ENCODE measurements at places on chromosomes 6 and 20. TPM values are rescaled to one million over a fixed set of nuclear protein-coding genes. Genes with fewer than 3 reads are reported as not detected.

Gene POM121L2
- total RNA-seq, result not detected

DNA sequence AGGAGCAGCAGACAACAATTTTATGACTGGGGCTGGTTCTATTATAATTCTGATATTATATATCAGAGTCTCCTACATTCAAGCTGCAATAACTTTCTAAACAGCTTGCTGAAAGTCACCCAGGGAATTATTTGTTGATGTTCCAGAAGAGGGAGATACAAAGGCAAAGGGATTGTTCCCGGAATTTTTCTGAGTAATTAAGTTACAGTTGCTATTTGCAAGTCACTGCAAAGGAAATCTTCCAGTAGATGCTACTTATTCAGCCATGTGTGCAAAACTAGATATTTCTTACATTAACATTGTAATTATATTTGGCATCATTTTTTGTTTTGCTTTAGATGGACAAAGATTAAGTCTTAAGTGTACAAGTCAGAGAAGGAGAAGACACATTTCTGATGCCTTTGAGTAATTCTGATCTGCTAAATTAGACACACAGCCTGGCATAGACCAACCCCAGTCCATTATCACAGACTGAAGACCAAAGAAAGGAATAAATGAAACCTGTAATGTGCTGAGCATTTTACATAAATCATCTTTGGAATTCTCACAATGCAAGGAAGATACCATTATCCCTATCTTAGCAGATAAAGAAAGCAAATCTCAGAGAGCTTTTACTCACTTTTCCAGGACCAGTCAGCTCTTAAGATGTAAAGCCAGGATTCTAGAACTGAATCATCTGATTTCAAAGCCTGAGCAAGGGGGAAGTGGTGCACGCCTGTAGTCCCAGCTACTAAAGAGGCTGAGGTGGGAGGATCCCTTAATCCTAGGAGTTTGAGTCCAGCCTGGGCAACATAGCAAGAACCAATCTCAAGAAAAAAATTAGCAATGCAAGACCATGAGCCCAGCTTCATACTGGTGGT, 62.6 kb upstream of the AKAP12 start:
- no peak for ATAC-seq

GRCh38 chr6:7900621-7901020, 10.0 kb downstream of the TXNDC5 start:
- ATAC-seq, result no peak

DNA sequence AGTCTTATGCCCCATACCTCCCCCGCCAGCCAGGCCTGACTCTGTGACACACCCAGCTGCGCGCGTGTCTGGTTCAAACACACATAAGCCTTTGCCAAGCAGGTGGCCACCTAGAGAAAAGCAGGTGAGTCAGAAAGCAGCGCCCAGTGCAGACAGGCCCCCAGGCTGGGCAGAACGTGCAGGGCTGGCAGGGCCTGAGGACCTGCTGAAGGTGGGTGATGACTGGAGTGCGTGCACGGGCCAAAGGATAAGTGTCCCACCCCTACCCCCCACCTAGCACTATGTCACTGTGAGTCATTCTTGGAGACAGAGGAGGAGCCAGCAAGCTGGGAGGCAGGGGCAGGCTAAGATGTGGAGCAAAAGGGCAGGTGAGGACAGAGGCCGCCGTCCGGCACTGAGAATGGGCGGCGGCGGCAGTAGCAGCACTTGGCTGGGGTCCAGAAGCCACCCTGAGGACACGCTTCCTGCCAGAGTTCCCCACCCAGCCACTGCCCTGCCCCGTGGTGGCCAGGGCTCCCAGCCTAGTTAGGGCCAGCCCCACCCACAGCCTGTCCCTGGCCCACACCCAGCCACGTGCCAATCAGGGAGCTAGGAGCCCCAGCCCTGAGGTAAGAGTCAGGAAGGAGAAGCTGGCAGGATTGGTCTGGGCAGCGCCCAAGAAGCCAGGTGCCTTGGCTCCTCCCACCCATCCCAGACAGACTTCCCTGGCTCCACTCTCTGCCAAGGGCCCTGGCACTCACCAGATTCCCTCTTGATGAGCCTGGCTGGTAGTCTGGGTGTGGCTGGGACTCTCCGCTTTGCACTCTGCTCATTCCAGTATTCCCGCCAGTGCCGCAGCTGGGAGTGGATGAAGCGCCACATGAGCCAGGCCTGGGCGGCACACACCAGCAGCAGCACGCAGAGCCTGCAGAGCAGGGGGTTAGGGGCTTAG, 72.7 kb downstream of the TRAM2 start:
- no peak for ATAC-seq

DNA sequence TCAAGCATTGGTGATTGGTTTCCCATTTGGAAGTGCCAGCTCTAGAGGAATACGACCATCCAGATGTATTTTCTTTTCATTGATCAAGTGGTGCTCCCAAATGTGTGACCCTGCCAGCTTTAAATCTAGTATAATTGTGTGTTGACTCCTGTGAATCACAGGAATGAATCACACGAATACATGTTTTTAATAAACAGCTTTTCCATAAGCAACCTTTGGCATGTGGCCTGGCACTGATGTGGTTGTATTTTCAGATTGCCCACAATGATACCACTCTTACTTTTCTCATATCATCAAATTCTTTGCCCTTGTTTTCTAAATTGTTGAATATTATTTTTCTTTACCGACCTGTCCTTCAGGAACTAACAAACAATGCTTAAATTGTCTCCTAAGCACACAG, 367 bp downstream of the GSTA3 start:
- no peak for ATAC-seq

Gene SLC35F1
- total RNA-seq, result 0.04 TPM

DNA sequence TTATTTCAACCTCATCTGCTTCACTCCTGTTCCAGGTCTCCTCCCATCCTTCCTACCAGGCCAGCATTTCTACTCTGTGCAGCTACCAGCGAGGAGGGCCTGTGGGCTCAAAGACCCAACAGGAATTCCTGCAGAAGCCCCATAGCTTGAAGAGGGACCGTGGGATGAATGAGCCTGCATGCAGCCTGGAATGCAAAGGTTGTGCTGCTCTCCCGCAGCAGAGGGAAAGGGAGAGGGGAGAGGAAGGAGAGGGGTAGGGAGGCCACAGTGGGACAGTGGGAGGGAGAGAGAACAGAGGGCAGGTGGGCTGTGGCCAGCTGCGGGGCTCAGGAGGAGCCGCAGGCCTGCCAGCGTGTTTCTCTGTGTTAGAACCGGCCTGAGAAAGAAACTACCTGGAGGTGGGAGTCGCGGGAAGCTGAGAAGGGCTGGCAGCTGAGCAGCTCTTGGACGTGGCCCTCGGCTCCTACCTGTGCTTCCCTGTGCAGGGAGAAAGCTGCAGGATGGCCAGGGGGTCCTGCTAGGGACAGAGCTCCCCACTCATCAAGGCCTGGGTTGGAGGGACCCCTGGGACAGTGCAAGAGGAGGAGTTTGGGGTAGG, 66.1 kb upstream of the MLN start:
- no peak for ATAC-seq

Gene C20orf144
- 0.26 TPM for total RNA-seq

GRCh38 chr20:51305316-51306052, 237.0 kb downstream of the NFATC2 start:
- ATAC-seq, result no peak

GRCh38 chr6:163962627-163963117, 548.2 kb downstream of the QKI start:
- ATAC-seq, result no peak

- ATAC-seq, result no peak
These were observed 618.6 kb upstream of the FLRT3 start for GRCh38 chr20:14956026-14956425.

- ATAC-seq, result peak; percentile 45
These were observed 1.1 kb upstream of the ID1 start for GRCh38 chr20:31603822-31604566.

GRCh38 chr6:113077794-113078193, 730.7 kb downstream of the RFPL4B start:
- no peak for ATAC-seq

- no peak for ATAC-seq
These were observed 56.6 kb downstream of the BPIFB1 start for GRCh38 chr20:33339515-33340058.

Gene ANKEF1
- total RNA-seq, result 2.4 TPM

GRCh38 chr20:4147319-4147718, 132.0 kb upstream of the RNF24 start:
- no peak for ATAC-seq

Gene PAX1
- total RNA-seq, result not detected

Gene SLC22A1
- total RNA-seq, result 3.3 TPM

DNA sequence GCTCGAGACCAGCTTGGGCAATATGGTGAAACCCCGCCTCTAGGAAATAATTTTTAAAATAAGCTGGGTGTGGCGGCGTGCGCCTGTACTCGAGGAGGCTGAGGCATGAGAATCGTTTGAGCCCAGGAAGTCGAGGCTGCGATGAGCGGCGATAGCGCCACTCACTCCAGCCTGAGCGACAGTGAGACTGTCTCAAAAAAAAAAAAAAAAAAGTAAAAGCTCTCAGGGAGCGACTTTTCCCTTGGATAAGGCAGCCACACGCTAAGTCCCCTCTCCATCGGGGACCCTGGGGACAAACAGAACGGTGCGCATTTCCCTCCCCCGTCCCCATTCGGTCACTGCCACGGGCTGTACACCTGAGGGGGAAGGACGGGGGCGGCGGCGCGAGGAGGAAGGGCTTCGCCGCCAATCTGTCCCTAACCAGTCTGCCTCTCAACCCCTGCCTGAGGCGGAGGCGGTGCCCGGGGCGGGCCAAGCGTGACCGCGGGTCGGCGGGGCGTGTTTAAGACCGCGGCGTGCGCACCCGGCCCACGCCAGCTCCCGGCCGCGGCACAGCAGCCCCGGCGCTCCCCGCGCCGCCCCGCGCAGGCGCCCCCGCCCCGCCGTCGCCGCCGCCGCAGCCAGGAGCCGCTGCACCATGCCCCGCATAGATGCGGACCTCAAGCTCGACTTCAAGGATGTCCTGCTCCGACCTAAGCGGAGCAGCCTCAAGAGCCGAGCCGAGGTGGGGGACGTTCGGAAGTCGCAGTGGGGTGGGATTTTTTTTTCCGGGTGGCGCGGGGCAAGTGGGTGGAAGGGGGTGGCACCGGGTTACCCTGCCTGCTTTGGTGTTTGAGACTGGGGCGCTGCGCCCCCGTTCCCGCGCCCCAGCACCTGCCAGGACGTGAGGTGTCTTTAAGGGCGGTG, at the start of gene GMPR:
Gene GMPR, plus strand, starts transcription at position 531 of the 906 bp plus-strand sequence. Its CDS starts 107 bp downstream, at position 638.
- ATAC-seq, result peak; percentile 96

GRCh38 chr20:61662968-61663331, 402.7 kb downstream of the TAF4 start:
- ATAC-seq, result no peak

Gene PRSS16
- total RNA-seq, result 1.8 TPM

DNA sequence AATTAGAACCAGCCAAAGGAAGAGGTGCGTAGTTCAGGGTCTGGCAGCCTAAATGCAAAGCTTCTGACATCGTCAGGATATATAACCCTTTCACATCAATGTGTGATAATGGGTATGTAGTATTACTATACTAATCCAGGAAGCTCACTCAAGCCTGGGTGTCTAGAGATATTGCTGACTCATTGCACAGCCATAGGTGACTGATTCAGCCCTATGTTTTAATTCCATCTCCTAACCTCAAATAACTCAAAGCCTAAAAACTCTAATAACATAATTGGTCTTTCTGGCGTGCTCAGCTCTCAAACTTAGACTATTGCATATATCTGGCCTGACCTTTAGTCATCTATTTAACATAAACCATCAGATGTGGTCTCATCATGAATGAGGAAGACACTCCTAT, 658.4 kb downstream of the TBC1D32 start:
- no peak for ATAC-seq

DNA sequence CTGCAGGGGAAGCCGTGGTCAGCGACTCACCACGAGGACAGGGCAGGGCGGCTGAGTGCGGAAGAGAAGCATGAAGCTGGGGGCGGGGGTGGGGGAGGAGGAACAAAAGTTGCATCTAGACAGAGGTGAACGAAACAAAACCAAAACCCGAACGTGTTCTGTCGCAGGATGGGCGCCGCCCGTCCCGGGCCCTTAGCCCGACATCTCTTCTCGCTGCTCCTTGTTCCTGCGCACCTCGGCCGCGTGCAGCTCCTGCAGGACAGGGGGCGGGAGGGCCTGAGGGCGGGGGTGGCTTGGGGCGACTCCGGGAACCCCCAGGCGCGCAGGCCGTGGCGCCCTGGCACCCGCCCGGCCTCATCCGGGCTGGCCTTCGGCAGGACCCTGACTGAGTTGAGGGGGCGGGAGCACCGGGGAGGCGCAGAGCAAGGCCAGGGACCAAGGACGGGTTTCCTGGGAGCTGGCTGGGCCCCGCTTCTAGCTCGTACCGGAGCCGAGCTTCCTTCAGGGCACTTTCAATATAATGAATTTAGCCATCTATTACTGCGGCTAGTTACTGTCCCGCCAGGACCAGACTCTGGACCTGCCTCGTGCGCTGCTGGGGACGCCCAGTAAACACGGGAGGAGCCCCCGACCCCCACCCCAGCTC, 12.0 kb downstream of the STMN3 start:
- ATAC-seq, result peak; percentile 38

Gene TMC2
- not detected for total RNA-seq

- no peak for ATAC-seq
These were observed 211.6 kb downstream of the THBS2 start for GRCh38 chr6:169042061-169042460.

- ATAC-seq, result peak; percentile 91
These were observed 33.0 kb downstream of the HNF4A start for GRCh38 chr20:44388466-44389023.

DNA sequence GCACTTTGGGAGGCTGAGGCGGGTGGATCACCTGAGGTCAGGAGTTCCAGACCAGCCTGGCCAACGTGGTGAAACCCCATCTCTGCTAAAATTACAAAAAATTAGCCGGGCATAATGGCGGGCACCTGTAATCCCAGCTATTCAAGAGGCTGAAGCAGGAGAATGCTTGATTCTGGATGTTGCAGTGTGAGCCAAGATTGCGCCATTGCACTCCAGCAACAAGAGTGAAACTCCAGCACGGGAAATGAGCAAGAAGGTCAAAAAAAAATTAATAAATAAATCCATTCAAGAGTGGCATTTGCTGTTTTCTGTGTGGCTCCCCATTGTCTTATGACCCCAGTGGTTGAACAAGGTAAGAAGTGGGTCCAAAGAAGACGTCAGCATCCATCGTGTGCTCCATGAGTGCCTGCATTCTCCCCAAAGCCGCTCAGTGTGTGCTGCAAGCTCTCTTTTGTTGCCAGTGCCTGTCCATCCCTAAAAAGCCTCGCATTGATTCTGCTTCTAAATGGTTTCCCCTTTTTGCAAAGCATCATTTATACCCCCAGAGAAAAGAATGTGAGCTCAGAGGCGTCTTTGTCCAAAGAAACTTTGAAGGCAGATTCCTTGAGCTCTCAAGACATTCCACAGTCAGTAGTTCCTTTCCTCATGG, 38.8 kb upstream of the MAP3K4 start:
- ATAC-seq, result no peak

DNA sequence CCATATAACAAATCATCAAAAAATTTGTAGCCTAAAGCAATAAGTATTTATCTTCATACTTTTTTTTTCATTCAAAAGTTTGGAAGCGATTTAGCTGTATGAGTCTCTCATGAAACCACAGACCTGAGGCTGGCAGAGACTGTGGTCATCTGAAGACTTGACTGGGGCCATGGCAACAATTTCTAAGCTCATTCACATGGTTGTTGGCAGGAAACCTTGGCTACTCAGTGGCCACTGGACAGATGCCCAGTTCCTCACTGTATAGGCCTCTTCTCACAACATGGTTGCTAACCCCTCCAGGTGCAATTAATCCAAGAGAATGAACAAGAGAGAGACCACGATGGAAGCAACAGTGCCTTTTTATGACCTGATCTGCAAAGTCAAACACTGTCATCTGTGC, 235.9 kb downstream of the BTBD3 start:
- ATAC-seq, result no peak
